G401 (cell line): ENCODE measurements at places on chromosomes 11 and 22.

DNA sequence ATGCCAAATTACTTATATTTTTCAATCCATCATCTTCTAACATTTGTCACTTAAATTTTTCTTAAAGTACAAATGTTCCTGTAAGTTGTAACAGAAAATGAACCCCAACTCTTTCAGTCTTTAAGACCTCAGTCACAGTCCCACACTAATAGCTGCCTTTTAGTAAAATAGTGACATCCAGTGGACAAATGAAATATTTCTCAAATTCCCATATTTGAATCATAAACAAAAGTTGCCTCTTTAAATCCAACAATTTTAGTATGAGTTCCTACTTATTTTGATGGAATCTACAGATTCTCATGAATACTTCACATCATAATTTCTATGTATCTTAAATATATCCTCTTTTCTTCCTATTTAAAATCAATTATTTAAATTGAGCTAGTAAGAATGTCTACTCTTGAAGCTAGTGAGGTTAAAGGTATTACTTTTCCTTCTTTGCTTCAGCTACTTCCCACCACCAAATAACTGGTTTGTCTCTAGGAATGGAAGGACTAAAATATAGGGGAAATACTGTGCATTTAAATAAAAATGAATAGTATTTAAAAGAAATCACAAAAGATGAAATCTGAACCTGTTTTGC lies 9.2 kb downstream of the LIN7C start:
- DNase-seq: peak; percentile 63

DNA sequence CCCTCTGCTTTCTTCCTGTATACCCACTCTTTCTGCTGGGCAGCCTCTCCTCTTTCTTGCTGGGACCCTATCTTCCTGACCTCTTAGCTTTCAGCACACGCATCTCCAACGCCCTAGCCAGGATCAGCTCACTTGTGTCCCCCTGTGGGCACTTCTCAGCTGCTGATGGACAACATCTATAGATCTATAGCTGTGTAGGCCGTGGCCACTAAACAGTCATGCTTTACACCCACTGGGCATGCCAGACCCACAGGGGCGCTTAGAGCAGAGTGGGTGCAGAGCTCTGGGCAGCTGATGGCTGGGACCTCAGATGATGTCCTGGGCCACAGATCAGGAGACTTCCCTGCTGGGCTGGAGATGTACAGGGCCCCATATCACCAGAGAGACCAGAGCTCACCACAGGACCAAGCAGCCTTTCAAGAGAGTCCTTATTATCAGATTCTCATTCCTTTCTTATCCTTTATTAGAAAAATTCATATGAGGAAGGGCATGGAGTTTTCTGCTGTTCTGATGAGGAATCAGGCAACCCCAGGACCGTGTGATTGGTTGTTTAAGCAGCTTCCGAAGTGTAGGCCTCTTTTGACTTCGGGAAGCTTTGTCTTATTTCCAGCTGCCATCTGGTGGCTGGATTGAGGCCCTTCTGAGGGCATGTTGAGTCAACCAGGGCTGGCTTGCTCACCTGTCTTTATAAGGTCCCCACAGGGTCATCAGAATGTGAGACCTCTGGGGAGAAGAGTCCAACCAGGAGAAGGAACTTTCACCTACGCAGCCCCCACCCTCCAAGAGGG lies 60.5 kb downstream of the OSBP2 start:
- peak; percentile 88 for DNase-seq

GRCh38 chr11:86089659-86090058 lies 20.8 kb upstream of the PICALM start:
- peak; percentile 56 for DNase-seq

GRCh38 chr11:109708184-109708583 lies 286.2 kb downstream of the C11orf87 start:
- DNase-seq: no peak

GRCh38 chr11:108432783-108433182 lies 34.5 kb downstream of the C11orf65 start:
- DNase-seq: no peak

DNA sequence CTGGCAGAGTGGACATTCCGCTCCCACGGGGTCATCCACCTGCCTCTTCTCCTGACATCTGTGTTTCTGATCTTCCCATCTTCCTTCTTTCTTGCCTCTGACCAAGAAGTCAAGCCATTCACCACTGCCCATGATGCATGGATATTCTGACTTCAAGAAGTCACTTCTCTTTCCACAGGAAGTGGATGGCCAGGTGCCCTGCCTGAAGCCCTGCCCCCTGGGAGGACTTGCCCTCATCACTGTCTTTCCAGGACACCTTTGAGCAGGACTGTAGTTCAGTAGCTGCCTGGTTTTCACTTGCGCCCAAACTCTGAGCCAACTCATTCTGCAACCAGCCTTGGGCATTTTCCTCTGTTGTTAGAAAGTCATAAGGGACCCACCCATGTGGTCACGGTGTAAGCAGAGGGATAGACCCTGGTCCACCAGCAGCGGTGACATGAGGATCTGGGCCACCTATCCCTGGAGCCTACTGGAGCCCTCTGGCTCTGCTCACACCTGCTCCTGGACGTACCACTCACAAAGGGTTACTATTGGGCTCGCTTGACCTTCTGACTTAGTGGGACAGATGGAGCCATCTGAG lies 6.9 kb downstream of the CYTH4 start:
- DNase-seq: no peak

- no peak for DNase-seq
Observed at GRCh38 chr11:44400431-44400830, 90.5 kb upstream of the ALX4 start.

- no peak for DNase-seq
Observed at GRCh38 chr22:28607795-28608194, 71.8 kb downstream of the TTC28 start.

GRCh38 chr22:49322231-49322630 lies 505.4 kb downstream of the BRD1 start:
- no peak for DNase-seq

DNA sequence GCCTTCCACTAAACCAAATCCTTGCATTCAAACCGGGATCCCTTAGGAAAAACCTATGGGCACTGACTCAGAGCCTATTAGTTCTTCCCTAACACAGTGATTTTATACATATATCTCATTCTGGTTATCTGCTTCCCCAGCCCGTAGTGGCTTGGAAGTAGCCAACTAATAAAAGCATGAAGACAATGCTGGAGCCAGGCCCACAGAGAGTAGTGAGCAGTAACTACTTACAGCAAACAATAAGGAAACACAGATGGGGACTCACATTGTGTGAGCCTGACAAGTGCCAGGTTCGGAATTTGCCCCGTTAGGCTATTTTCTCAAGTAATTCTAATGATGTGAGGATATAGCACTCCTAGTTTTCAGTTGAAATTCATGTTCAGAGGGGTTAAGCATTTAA lies 83.3 kb upstream of the OR5AK2 start:
- DNase-seq: no peak

GRCh38 chr11:23973244-23973643 lies 523.6 kb upstream of the LUZP2 start:
- DNase-seq: no peak

DNA sequence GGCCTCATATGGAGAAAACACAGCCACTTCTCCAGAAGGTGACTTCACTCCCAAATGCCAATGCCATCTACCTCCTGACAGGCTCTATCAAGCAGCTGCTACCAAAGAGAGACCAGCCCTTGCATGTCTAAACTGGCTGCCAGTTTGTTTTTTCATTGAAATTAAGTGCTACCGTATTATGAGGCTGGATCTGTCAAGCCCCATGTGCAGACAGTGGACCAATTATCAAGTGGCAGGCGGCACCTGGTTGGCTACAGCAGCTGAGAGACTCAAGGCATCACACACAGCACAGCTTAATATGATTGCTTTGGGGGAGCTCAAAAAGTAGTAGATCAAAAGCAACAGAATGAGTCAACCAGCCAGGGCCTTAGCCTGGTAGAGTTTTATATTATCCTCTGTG lies 1293.0 kb upstream of the TENM4 start:
- no peak for DNase-seq

DNA sequence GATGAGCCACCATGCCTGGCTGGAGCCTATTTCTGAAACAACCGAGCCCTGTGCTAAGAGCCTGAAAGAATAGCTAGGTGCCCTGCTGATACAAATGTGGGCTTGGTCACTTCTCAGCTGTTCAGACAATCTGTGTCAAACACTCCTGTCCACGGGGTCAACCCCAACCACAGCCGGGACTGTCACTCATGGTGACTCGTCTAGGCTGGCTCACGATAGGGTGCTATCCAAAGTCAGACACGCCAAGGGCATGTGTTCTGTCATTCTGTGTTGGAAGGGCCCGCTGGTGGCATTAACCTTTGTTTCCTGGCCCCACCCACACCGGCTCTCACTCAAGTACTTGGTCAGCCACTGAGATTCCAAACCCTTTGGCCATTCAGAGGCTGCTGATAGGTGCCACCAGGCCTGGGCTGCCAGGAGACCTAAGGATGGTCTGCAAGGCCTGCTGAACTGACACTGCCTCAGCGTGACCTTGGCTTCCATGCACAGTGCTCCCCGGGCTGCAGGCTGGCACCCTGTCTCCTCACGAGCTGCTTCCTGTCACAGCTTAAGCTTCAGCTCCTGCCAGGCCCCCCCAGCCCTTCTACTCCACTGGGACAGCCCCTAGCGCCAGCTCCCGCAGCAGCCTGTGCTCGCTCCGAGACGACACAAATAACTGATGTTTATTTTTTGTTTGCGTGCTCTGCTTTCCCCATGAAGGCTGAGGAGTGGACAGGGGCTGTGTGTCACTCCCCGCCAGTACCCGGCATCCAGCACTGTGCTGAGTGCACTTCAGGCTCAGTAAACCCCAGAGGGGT lies 14.2 kb upstream of the CDC42BPG start:
- peak; percentile 68 for DNase-seq

DNA sequence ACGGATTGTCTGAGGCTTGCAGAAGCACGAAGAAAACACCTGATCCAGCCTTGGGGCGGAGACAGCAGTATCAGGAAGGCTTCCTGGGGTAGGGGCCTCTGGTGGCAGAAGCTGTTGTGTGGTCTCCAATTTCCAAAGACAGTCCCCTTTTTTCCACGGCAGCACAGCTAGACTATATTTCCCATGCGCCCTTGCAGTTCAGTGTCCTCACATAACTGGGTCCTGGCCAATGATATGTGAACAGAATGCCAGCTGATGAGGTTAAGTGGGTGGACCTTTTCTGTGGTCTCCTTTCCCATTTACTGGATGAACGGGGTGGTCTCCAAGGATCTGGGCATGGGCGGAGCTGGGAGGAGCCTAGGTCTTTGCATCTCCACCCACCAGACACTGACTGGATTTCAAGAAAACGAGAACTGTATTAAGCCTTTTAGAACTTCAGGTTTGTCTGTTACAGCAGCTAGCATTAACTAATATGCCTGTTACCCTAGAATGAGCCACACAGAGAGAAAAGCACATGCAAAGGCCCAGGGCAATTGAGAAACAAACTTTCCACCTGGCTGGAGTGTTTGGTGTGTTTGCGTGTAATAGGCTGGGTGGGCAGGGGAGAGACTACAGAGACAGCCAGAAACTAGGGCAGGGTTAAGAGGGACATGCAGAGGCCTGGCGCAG lies 6.2 kb downstream of the GAL3ST1 start:
- no peak for DNase-seq

GRCh38 chr11:134528453-134528852 lies 116.4 kb upstream of the B3GAT1 start:
- DNase-seq: no peak

DNA sequence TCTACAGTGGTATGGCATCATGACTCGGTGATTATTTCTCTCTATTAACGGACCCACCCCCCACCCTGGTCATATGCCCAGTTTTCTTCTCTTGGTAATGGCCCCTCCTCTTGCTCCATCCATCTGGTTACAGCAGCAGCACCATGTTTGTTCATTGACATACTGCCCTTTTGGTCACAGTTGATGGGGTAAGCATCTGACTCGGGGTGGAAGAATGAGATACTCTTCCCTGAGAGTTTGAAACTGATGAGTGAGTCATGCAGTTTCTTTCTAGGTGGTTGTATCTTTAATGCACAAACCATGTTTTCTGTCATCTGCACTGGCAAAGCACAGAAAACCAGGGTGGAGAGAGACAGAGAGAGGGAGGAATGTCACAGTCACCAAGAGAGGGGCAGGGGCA lies 126.0 kb downstream of the SYN3 start:
- no peak for DNase-seq

DNA sequence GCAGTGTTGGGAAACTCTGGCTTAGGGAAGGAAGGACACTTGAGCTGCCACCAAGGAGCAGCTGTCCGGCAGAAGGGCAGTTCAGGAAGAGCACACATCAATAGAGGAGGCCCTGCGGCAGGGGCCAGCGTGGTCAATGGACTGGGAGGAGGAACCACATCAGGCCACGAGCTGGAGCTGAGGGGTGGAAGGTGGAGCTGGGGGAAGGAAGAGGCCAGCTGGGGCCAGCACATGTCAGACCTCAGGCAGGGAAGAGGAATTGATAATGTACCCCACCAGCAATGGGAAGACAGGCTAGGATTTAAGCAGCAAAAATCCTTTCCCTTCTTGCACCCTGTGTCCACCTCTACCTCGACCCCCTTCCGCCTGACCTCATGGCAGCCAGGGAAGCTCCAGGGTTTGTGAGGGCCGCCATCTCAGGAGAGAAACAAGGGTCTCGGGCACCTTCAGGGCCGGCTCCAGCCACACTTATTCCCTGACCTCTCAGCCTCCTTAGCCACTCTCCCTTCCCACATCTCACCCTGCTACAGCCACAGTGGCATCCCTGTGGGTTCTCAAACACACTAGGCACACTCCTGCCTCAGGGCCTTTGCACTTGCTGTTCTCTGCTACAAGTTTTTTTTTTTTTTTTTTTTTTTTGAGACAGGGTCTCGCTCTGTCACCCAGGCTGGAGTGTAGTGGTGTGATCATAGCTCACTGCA lies 157.8 kb upstream of the GRK3 start:
- no peak for DNase-seq

DNA sequence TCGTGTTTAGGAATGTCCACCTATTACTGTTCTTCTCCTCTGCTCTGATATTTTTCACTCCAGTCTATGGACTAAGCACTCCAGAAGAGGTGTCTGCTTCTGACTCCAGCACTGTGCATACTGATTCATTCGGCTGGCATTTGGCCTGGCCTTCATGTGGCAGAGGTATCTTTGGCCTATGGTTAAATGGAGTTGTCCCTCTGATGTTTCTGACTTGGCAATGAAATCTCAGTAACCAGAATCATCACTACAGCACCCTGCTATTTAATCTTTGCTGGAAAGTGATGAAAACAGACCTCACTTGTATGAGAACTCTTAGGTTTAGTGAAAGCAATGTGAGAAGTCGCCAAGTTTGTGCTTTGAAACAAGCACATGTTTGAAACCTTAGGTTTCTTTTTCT lies 155.2 kb downstream of the MAML2 start:
- peak; percentile 46 for DNase-seq

GRCh38 chr11:104198576-104198975 lies 34.6 kb upstream of the PDGFD start:
- DNase-seq: no peak

GRCh38 chr11:13128354-13128753 lies 119.2 kb downstream of the RASSF10 start:
- DNase-seq: no peak

DNA sequence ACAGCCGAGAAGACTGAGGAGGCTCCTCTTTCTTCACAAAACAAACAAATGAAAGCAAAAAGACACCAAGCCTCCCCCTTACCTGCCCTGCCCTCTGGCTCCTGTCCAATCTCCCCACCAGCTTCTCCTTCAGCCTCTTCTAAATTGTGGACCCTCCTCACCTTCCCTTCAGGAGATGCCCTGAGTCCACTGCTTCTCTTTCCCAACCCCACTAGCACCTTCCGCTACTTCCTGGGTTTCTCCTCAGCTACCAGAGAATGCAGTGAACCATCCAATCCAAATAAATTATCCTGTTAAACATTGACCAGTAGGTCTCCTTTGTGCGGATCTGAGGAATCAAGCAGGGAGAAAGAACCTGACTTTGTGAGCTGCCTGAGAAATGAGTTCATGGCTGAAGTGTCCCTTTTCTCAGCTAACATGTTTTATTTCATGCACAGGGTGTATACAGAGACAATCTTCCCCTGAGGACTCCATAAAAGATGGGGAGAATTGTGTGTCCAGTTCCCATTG lies 63.2 kb upstream of the VPREB1 start:
- DNase-seq: no peak
